ENCODE measurements at places on chromosomes 13 and 19.

- DNase-seq, result no peak
Measured at GRCh38 chr13:56736966-56737365, 403.8 kb upstream of the PRR20A start.

DNA sequence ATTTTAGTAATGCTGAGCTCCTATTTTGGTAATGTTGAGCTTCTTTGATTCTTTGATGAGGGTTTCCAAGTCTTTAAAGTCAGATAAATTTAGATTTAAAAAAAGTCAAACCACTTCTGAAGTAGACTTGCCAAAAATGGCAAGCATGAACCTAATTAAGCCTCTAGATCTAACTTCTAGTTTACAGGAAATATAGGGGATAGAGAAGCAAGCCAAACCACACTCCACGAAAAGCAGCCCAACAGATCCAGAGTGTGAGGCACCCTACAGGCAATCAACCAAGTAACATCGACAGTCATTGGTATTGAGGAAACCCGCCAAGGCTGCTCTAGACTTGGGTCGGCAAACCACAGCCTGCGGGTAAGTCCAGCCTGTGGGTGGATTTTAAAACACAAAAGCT, 3.7 kb downstream of the GGACT start:
- no peak for DNase-seq

GRCh38 chr13:93151277-93151676, 75.3 kb upstream of the GPC6 start:
- no peak for DNase-seq

DNA sequence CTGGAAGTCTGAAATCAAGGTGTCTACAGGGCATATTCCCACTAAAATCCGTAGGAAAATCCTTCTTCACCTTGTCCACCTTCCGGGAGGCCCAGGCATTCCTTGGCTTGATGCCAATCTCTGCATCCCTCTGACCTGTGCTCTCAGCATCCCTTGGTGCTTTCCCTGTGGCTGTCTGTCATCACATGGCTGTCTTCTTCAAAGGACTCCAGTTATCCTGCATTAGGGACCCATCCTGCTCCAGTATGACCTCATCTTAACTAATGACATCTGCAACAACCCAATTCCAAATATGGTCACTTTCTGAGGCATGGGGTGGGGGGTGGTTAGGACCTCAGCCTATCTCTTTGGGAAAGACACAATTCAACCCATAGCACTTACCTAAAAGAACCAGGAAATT, 423.8 kb downstream of the IRS2 start:
- no peak for DNase-seq

DNA sequence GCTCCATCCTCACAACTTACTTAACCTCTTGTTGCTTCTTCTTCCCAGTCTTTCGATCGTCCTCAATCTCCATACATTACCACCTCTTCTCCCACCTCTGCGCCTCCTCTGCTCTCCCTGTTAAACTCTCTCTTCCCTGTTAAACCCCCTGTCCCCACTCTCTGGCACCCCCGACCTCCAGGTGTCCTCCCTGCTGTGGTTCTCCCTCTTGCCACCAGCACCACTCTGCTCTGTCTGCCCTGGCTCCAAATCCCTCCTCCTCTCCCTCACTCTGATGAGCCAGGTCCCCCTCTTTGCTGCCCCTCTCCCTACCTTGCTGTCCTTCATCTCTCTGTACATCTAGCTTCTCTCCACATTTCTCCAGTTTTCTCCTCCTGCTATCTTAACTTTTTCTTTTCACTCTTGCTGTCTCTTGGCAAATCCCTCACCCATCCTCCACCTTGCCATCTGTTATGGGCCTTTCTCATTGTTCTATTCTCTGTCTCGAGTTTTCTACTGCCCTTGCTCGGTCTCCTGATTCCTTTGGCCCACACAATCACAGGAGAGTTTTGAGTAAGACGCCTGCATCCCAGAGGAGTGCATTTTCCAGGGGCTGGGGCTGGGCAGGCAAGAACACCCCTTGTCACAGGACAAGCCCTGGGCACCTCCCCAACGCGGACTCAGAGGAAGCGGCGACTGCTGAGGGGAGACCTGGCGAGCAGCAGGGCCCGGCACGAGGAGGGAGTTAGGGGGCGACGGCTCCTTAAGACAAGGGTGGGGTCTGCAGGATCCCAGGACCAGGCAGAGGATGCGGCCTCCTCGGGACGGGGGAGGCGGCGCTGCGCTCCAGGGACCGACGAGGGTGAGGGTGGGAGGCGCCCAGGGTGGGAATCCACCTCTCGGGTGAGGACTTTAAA, 21.4 kb upstream of the ERVV-1 start:
- DNase-seq, result no peak

- DNase-seq, result no peak
Measured at GRCh38 chr13:90400372-90400771, 947.1 kb upstream of the MIR17HG start.

- DNase-seq, result no peak
Measured at GRCh38 chr13:38530492-38530891, 156.4 kb upstream of the FREM2 start.

DNA sequence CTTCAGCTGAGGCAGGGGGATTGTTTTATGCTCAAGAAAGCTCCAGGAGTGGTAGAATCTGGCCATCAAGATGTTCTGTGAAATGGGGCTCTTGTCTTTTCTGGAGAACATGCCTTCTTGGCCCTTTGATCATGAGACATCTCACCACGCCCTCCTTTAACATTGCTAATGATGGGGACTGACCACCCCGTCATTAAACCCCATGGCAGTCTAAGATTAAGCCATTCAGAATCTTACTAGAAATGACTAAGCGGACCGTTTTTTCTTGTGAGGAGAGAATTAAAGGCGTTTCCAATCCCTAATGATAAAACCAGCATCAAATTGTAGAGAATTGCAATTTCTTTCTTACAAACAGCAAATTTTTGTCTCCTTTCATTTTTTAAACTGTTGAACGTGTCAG, 89.4 kb downstream of the COL4A2 start:
- DNase-seq, result no peak

- DNase-seq, result no peak
Measured at GRCh38 chr13:23699271-23699670, 129.1 kb downstream of the TNFRSF19 start.
